A549 treated with dexamethasone at 1 μM for 4 hours (cell line): ENCODE measurements at places on chromosomes 13 and 19. TPM values are rescaled to one million over a fixed set of nuclear protein-coding genes. Genes with fewer than 3 reads are reported as not detected.

Gene ERICH6B
- not detected in 5 replicates for total RNA-seq

Gene ZNF616
- total RNA-seq: 0.78 to 1.1 TPM (median 1.1 TPM) in 5 replicates

Gene COL4A1
- total RNA-seq: 80.9 to 116 TPM (median 104 TPM) in 5 replicates

Gene SLC25A23
- 15.0 to 23.2 TPM (median 20.4 TPM) in 5 replicates for total RNA-seq

Gene AMH
- total RNA-seq: 4.3 to 16.9 TPM (median 12.3 TPM) in 5 replicates

Gene PRR20B
- total RNA-seq: not detected in 5 replicates

Gene WDR88
- 0.07 to 0.19 TPM (median 0.15 TPM) in 4 of 5 replicates, not detected in the other for total RNA-seq

Gene ZNF284
- total RNA-seq: 0.26 to 0.59 TPM (median 0.53 TPM) in 5 replicates

Gene TUBA3C
- total RNA-seq: 0.06 to 0.12 TPM (median 0.07 TPM) in 3 of 5 replicates, not detected in the others

Gene CEACAM16
- 0.05 to 0.14 TPM (median 0.08 TPM) in 4 of 5 replicates, not detected in the other for total RNA-seq

Gene ANKRD24
- total RNA-seq: 0.21 to 0.34 TPM (median 0.27 TPM) in 5 replicates

Gene ZNF575
- 1.4 to 2.7 TPM (median 2.0 TPM) in 5 replicates for total RNA-seq

Gene DPP9
- 49.3 to 65.6 TPM (median 63.7 TPM) in 5 replicates for total RNA-seq

Gene SOX21
- 0.21 to 0.43 TPM (median 0.40 TPM) in 5 replicates for total RNA-seq

Gene LILRA1
- total RNA-seq: not detected in 5 replicates

Gene ECSIT
- total RNA-seq: 25.7 to 33.5 TPM (median 29.7 TPM) in 5 replicates

Gene CD70
- total RNA-seq: 13.4 to 21.8 TPM (median 19.0 TPM) in 5 replicates

Gene ZNF541
- 0.02 to 0.05 TPM (median 0.04 TPM) in 3 of 5 replicates, not detected in the others for total RNA-seq

Gene NKPD1
- total RNA-seq: 0.56 to 1.1 TPM (median 0.95 TPM) in 5 replicates

Gene BST2
- total RNA-seq: 0.12 to 0.21 TPM (median 0.17 TPM) in 3 of 5 replicates, not detected in the others

Gene SIGLEC9
- 0.05 to 0.07 TPM (median 0.05 TPM) in 4 of 5 replicates, not detected in the other for total RNA-seq

Gene NALCN
- total RNA-seq: 3.1 to 5.2 TPM (median 5.0 TPM) in 5 replicates

Gene GCDH
- 8.4 to 9.6 TPM (median 8.5 TPM) in 5 replicates for total RNA-seq

Gene ICAM5
- total RNA-seq: 0.19 to 0.93 TPM (median 0.81 TPM) in 5 replicates

Gene SYNGR4
- 2.3 to 3.7 TPM (median 2.8 TPM) in 5 replicates for total RNA-seq

Gene FCGBP
- total RNA-seq: 0.21 to 1.2 TPM (median 0.82 TPM) in 5 replicates
